ENCODE measurements at places on chromosomes 11 and 22.

- no peaks in the 10 kb centered on the region for H3K4me1 ChIP-seq
- H3K4me3 ChIP-seq = no peak overlapping the region
- DNase-seq = no peak
- H3K36me3 ChIP-seq = no peaks in the 10 kb centered on the region
- H3K27me3 ChIP-seq = no peaks in the 10 kb centered on the region
Measured at GRCh38 chr22:30535182-30535581, 11.4 kb downstream of the SEC14L6 start.

- peaks cover 14% of the 10 kb centered on the region for H3K27me3 ChIP-seq
- DNase-seq = no peak
- H3K27ac ChIP-seq = no peak overlapping the region
- H3K4me3 ChIP-seq = no peak overlapping the region
Measured at GRCh38 chr11:113571531-113571930, 96.3 kb upstream of the DRD2 start.

GRCh38 chr11:16820324-16821092 lies 82.1 kb downstream of the C11orf58 start:
- H3K4me3 ChIP-seq = no peak overlapping the region
- H3K4me1 ChIP-seq = peaks cover 14% of the 10 kb centered on the region
- no peak overlapping the region for H3K27ac ChIP-seq

DNA sequence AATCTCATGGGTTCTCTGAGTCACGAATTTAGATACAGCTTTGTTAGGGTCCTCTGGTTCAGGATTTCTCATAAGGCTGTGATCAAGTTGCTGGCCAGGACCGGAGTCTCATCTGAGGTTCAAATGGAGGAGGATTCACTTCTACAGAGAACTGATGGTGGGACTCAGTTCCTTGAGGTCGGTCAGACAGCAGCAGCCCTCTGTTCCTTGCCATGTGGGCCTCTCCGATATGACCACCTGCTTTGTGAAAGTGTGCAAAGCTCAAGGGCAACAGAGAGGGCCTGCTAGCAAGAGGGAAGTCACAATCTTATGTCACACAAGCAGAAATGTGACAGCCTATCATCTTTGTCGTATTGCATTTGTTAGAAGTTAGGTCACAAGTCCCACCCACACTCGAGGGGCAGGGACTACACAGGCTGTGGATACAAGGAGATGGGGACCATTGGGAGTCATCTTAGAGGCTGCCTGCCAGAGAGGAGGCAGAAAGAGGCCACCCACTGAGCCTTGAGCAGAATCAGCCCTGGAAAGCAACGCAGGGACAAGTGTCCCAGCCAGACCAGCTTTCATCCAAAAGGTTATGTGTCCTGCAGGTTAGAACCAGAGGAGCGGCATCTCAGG lies 34.5 kb downstream of the RPUSD4 start:
- H3K4me1 ChIP-seq = peaks cover 4% of the 10 kb centered on the region
- no peaks in the 10 kb centered on the region for H3K36me3 ChIP-seq
- H3K4me3 ChIP-seq = no peak overlapping the region

DNA sequence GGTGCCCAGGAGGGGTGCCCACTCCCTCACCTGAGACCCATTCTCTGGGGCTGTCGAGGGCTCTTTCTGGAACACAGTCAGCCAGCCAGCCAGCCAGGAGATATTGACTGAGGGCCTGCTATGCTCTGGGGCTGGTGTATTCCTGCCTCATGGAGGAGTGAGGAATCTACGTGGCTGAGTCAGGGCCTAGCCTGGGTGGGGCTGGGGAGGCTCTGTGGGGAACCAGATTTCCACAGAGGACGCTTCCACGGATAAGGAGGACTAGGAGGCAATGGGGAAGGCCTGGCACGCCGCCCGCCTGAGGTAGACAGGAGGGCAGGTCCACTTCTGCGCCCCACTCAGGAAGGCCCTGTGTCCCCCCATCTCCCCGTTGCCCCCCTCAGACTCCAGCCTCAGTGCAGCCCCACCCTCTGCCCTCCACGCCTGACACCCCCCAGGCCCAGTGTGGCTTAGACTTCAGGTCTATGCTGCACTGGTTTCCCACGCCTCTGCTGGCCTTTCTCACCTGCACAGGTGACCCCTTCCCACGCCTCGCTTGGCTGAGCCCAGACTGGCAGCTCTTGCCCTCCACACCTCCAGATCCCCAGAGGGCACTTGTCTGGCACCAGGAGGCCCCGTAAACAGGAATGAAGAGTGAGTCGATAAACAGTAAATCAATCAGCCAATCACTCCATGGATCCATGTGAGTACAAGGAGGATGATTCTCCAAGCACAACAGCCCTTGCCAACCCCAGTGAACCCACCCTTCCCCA lies 37.5 kb downstream of the MACROD1 start:
- no peak overlapping the region for H3K27ac ChIP-seq
- DNase-seq = peak; percentile 92
- H3K27me3 ChIP-seq = no peaks in the 10 kb centered on the region
- no peak overlapping the region for H3K4me3 ChIP-seq
- H3K4me1 ChIP-seq = no peaks in the 10 kb centered on the region
- no peaks in the 10 kb centered on the region for H3K36me3 ChIP-seq

DNA sequence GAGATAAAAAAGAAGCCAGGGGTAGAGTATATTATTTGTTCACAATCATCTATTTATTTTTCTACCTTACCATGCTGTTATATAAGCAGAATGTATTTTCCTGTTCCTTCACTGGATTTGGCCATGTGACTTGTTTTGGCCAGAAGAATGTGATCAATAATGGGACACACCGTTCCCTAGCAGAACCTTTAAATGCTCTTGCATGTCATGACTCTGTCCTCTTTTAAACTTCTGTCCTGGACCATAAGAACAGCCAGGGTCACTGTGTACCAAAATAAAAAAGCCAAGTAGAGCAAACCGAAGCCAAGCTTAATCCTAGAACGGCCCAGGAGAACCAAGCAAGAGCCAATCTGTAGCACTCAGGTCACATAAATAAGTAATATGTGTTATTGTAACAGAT lies 1682.4 kb downstream of the LRRC4C start:
- no peak for DNase-seq
- no peak overlapping the region for H3K4me3 ChIP-seq
- no peaks in the 10 kb centered on the region for H3K36me3 ChIP-seq
- no peak overlapping the region for H3K27ac ChIP-seq
- no peaks in the 10 kb centered on the region for H3K4me1 ChIP-seq

DNA sequence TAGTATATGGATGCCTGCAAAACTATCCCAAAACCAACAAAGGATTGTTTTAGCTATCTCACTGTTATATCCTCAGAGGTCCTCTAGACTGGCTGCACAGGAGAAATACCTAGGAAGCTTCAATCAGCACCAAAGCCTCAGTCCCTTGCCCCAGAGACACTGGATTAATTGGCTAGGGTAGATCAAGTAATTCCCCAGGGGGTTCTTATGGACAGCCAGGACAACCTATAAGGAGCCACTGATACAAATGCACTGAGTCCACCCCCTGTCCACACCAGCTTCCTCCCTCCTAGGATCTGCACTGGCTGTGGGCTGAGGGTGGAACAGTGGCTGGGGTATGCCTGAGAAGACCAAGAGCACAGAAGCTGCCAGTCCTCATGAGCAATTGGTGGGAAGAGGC lies 16.3 kb downstream of the ADORA2A start:
- H3K27me3 ChIP-seq = peaks cover 3% of the 10 kb centered on the region
- H3K4me1 ChIP-seq = peaks cover 8% of the 10 kb centered on the region
- no peak overlapping the region for H3K27ac ChIP-seq
- peak; percentile 51 for DNase-seq

DNA sequence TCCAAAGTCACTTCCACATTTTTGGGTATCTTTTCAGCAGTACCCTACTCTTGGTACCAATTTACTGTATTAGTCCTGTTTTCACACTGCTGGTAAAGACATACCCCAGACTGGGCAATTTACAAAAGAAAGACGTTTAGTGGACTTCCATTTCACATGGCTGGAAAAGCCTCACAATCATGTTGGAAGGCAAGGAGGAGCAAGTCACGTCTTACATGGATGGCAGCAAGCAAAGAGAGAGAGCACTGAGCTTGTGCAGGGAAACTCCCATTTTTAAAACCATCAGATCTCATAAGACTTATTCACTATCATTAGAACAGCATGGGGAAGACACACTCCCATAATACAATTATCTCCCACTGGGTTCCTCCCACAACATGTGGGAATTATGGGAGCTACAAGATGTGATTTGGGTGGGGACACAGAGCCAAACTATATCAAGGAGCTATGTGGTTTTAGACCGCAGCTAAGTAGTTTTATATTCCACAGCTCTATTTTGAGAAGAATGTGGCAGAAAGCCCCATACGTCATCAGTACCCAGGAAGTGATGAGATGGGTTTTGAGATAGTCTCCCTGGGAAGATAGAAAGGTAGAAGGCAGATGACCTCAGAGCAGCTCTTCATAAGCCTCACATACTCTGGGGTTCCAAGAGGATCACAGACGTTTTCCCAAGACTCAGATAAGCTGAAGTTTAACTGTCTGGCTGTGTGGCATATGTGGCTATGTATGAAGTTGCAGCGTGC lies 96.3 kb downstream of the APIP start:
- no peaks in the 10 kb centered on the region for H3K36me3 ChIP-seq
- no peak for DNase-seq
- H3K4me3 ChIP-seq = no peak overlapping the region
- peaks cover 35% of the 10 kb centered on the region for H3K27me3 ChIP-seq

GRCh38 chr11:65575568-65576231 lies at the start of gene EHBP1L1:
Gene EHBP1L1 (plus strand): TSS chr11:65576053. CDS start chr11:65576303, 250 bp downstream.
- H3K4me1 ChIP-seq = peaks cover 55% of the 10 kb centered on the region
- peak within 1 kb of the TSS; percentile 77 for H3K4me3 ChIP-seq

- no peaks in the 10 kb centered on the region for H3K36me3 ChIP-seq
- no peak overlapping the region for H3K4me3 ChIP-seq
- no peaks in the 10 kb centered on the region for H3K27me3 ChIP-seq
- H3K27ac ChIP-seq = peak overlapping the region; percentile 25
Measured at GRCh38 chr11:36016263-36016662, 72.4 kb downstream of the LDLRAD3 start.

DNA sequence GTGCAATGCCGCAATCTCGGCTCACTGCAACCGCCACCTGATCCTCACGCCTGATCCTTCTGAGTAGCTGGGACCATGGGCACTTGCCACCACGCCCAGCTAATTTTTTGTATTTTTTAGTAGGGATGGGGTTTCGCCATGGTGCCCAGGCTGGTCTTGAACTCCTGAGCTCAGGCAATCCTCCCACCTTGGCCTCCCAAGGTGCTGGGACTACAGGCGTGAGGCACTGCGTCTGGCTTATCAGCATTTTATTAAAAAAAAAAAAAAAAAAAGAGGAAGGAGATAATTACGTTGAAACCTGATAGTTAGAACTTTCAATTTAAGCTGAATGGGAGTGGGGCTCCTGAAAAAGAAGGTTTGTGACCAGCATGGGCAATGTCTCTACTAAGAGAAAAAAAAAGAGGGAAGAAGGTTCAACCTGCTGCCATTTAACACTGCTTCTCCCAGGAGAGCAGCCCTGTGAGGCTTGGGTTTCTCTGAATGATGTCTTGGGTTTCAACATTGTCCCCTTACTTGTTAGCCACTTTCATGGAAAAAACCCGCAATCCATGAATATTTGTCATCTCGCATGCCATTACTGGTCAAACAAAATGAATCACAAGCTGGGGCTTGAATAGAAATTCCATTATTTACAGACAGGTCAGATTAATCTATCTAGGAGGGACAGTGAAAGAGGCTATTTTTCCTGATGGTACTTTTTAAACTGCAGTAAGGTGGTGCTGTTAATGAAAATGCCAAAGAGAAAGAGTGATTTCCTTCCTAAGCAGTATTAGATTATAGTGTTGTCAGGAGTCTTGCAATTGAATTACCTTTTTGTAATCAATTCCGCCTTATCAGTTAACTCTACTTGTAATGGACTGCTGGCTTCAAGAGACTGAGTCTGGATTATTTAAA lies 72.5 kb downstream of the PACS1 start:
- DNase-seq = peak; percentile 31
- no peak overlapping the region for H3K4me3 ChIP-seq
- no peak overlapping the region for H3K27ac ChIP-seq
- no peaks in the 10 kb centered on the region for H3K36me3 ChIP-seq
- no peaks in the 10 kb centered on the region for H3K27me3 ChIP-seq
- peaks cover 19% of the 10 kb centered on the region for H3K4me1 ChIP-seq

- DNase-seq = peak; percentile 76
- H3K4me3 ChIP-seq = no peak overlapping the region
- H3K36me3 ChIP-seq = peaks cover 3% of the 10 kb centered on the region
- H3K27ac ChIP-seq = peak overlapping the region; percentile 93
- peaks cover 74% of the 10 kb centered on the region for H3K4me1 ChIP-seq
Measured at GRCh38 chr11:128711136-128711535, 17.3 kb downstream of the FLI1 start.

DNA sequence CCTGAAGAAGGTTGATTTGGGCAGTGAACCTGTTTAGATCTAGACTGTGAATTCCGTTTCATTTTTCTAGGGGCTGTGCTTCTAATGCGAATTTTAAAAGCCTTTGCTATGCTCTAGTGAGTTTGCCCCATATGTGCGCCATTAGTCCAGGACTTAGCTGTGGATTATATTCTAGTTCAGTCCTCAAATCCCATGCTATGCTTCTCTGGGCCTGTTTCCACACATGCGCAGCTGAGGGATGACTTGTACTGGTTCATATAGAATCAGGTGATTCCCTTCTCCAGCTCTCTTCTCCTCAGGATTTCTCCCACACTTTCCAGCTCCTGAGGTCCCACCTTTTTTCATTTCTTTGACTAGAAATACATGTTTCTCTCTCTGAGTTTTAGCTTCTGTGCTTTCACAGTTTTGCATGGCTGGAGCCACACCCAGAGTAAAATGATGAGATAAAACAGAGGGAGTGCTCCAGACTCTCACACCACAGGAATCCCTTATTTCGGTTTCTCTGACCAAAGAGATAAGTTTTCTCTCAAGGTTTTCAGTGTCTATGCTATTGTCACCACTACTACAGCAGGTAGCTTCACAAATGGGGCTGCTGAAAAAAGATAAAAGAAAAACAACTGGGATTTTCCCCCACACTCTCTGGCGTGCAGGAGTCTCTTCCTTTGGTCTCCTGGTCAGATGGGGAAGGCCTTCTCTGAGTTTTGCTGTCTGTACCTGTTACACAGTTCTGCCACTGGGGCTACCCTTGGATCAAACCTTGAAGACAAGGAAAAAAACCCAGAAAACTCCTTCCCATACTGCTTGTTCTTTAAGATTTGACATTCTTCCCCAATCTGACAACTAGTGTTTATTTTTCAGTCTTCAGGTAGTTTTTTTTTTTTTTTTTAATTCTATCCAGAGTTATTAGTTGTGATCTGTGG lies 96.2 kb upstream of the TEAD1 start:
- no peak for DNase-seq
- no peak overlapping the region for H3K27ac ChIP-seq
- no peaks in the 10 kb centered on the region for H3K36me3 ChIP-seq
- peaks cover 8% of the 10 kb centered on the region for H3K4me1 ChIP-seq
- no peaks in the 10 kb centered on the region for H3K27me3 ChIP-seq

All from osteoblast (primary cell).